Activated CD4-positive, alpha-beta T cell treated with anti-CD3 and anti-CD28 coated beads, Interleukin-2, Interleukin-6, amounts not matched to agents 100 ng/mL and 50 ng/mL, durations not matched to agents 16 hours and 8 hours (primary cell): ENCODE measurements at places on chromosomes 4 and X.

- DNase-seq = no peak
These were observed 220.3 kb upstream of the GIMD1 start for GRCh38 chr4:106588891-106589290.

- no peak for DNase-seq
These were observed 427.8 kb downstream of the IL15 start for GRCh38 chr4:142064181-142064580.

DNA sequence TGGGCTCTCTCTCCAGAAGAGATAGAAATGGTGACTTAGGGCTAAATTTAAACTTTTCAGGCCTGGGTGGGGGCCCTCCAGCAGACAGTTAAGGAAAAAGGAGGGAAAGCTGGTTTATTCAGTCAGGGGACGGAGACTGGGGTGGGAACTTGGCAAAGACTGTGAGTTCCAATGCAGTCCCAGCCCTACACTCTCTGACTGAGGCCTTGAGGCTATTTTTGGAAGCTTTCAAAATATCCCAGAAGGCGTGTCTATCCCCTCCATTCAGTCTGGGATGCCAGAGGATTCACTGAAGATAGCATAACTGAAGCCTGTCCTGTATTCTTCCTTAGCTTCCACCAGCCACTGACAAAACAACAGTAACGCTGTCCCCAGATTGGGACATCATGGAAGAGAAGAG, 32.1 kb upstream of the MSN start:
- DNase-seq = no peak

GRCh38 chrX:76253432-76253831, 80.6 kb downstream of the PBDC1 start:
- peak; percentile 45 for DNase-seq

DNA sequence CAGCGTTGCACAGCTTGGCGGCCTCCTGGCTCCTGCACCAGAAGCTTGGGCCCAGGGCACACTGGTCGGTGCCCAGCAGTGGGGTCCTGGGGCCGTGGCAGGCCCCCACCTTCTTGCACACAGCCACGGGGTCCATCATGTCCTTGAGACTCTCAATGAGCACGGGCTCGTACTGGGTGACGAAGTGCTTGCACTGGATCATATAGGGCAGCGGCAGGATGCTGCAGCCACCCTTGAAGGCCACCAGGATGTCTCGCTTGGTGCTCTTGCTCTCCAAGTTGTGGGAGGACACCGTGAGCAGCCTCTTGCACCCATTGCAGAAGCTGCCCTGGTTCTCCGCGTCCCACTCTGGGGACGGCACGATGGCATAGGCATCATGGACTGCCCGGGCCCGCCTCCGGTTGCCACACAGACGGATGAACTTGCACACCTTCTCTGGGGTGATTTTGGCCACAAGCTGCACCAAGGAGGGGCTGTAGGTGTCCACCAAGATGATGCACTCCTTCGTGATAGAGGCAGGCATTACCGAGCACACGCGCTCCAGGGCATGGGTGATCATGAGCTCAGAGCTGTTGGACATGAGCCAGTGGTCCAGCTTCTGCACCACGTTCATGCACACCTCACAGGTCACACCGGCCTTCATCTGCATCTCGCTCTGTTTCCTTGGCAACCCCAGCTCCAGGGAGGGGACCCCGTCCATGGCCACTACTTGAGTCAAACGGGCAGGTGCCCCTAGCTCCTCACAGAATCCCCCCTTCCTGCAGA, 1.2 kb downstream of the PSAPL1 start:
- DNase-seq = no peak

GRCh38 chr4:138915756-138916155, 99.8 kb upstream of the NOCT start:
- no peak for DNase-seq

DNA sequence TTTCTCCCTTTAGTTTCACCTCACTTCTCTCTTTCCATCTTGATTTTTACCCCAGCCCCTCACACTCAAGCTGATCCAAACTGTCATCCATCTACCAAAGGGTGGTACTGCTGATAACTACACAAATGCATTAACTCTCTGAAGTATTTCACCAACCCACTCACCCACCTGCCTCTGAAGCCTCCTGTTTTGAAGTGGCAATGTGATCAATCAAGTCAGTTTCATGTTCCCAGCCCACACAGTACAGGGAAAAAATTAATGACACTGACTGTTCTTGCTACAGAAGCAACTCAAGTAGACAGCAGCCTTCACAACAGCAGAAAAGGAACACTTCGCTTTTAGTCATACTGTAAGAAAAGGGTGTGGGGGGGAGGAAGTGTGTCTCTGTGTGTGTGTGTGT, 183.0 kb upstream of the NOCT start:
- DNase-seq = no peak

DNA sequence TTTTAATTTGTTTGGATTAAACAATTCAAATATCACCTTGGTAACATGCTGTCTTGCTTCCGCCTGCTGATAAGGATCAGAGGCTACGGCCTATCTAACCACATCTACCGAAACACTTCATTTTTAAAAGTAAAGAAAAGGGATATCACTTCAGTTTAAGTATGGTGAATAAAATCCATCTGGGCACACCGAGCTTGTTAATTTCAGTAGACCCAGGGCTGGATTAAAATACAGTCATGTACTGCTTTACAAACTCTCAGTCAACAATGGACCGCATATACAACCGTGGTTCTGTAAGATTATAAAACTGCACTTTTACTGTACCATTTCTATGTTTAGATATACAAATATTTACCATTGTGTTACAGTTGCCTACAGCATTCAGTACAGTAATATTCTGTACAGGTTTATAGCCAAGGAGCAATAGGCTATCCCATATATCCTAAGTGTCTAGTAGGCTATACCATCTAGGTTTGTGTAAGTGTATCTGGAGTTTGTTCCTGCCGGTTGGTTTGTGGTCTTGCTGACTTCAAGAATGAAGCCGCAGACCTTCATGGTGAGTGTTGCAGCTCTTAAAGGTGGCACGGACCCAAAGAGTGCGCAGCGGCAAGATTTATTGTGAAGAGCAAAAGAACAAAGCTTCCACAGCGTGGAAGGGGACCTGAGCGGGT, 40.0 kb downstream of the SEPTIN11 start:
- DNase-seq = peak; percentile 61

DNA sequence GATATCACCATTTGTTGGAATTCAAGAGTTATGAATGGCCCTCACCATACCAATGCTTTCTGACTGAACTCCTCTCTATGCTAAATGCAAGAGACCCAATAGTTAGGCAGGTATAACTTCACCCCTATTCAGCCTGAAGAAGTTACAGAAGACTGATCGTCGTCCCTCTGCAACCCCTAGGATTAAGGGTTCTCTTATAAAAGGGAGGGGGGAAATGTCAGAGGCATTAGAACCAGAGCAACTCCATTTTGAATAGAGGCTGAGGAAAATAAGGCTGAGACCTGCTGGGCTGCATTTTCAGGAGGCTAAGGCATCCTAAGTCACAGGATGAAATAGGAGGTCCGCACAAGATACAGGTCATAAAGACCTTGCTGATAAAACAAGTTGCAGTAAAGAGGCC, 494.3 kb downstream of the SPRY1 start:
- DNase-seq = no peak

GRCh38 chr4:165556383-165556782, 177.6 kb downstream of the CPE start:
- DNase-seq = no peak
